ENCODE measurements at places on chromosomes 4 and X.

GRCh38 chr4:142386856-142387255 is 459.2 kb downstream of the INPP4B start:
- no peak for DNase-seq

GRCh38 chr4:4694296-4694772 is 152.5 kb upstream of the STX18 start:
- no peak for DNase-seq

DNA sequence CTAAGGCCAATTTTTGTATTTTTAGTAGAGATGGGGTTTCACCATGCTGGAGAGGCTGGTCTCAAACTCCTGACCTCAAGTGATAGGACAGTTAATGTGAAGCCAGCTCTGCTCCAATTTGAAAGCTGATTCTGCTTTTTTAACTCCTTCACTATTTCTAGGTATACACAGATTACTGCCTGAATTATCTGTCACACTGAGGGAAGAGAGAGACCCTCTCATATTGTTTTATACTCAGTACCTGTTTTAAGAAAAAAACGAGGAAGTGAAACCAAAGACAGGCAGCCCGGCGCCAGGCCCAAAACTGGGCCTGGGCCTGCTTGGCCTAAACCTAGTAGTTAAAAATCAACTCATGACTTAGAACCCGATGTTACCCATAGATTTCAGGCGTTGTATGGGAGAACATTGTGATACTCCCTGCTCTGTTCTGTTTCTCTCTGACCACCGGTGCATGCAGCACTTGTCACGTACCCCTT is 1601.5 kb upstream of the PCDH10 start:
- DNase-seq = no peak

DNA sequence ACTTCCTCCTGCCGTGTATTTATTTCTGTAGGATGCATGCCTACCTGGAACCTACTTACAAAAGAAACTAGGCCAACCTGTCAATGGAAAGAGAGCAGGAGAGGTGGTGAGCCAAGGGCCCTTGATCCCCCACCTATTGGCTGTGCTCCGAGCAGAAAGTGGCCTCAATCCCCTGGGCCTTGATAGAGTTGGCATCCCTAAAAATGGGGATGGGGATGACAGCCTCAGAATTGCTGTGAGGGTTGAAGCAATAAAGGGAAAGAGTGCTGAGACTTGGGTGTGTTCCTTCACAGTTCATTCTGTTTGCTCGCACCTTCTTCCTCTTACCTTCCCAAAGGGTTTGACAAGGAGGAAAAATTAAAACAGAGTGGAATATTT is 314.7 kb downstream of the STK32B start:
- DNase-seq = no peak

DNA sequence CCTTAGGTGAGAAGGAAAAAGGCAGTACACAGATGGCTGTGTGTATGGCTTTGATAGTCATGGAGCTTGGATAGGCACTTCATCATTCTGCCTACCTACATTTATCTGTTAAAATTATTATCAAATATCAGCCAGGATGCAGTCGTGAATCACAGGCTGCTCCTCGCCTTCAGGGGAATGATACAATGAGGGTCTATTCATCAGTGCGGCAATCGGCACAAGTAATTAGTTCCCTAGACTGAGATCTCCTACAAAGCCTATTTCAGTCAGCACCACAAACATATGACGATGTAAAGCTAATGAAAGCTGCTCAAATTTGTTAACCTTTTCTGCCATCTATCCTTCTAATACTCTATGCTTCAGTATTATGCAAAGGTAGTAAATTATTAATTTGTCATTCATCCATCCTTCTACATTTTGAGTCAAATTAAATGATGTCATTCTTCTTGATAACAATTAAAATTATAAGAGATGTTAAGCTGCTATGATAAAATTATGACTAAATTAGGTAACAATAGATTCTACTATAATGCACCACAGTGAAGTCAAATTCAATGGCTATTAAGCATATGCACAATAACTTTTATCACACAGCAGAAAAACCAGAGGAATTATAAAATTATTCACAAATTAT is 19.0 kb downstream of the MAB21L2 start:
- no peak for DNase-seq
